ENCODE measurements at places on chromosomes 7 and 10. TPM values are rescaled to one million over a fixed set of nuclear protein-coding genes. Genes with fewer than 3 reads are reported as not detected.

OR2A1 gene
- 0.33 TPM for total RNA-seq

DNA sequence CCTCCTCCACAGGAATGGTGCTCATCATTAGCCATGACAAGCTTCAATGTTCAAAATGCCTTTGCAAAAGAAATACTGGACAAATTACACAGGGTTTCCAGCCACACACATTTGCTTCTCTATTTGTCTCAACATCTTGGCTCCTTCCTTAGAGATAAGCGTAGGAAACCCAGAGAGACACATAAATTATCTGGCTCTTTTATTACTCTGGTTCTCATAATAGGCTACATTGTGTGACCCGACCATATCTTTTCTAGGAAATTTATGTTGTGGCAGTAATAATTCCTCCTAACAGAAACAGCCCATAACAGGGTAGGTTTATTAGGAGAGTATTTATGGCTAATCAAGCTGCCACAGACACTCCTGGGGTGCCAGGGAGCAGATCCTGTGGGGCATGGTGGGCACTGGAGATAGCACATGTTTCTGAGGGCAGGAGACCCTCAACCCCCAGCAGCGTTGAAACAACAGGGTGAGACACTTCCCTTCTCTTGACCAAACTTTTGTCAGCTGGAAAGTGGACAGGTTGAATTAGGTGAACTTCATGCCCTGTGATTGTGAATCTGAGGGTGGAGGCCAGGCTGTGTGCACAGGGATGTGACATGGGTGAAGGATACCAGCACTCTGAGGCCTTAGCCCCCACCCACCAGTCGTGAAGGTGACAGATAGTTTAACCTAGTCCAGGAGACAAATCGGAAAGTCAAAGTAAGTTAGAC lies 295.9 kb upstream of the ZNF32 start:
- no peak for DNase-seq

DNA sequence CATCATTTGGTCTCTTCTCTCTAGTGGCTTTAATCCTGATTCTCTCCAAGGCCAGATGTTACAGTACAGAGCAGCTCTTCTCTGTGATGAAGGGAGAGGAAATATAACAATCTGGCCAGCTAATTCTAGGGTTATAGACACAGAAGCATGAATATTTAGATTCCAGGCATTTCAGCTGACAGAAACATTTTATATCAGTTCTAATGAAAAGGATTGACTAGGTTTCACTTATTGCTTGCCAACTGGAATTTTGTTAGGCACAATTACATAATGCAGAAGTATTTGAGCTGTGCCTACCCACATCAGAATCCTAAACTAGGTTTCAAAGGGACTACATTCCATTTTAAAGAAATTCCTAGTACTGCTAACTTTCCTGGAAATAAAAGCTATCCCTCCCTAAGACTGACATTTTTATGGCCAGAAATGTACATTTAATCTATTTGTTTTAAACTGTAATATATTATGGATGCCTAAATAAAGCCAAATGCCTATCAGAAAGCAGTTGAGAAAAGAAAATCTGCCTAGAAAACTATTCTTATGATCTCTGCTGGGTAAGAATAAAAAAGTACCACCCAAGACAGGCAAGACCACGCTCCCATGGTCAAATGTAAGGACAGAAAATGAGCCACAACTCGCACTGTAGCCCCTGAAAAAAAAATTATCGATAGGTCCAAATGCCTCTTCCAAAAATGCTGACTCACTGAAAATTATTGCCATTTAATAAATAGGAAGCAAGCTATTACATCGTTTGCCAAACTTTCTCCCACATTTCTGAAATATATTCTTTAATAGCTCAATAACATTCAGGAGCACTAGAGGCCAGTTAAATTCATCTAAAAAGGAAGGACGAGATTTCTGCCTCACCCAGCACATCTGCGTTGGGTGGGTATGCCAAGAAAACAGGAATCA lies 498.1 kb downstream of the KCNMA1 start:
- DNase-seq, result no peak

- no peak for DNase-seq
Measured at GRCh38 chr7:16991551-16991950, 109.8 kb upstream of the AGR3 start.

GSTO2 gene
- total RNA-seq, result 22.5 TPM

DNA sequence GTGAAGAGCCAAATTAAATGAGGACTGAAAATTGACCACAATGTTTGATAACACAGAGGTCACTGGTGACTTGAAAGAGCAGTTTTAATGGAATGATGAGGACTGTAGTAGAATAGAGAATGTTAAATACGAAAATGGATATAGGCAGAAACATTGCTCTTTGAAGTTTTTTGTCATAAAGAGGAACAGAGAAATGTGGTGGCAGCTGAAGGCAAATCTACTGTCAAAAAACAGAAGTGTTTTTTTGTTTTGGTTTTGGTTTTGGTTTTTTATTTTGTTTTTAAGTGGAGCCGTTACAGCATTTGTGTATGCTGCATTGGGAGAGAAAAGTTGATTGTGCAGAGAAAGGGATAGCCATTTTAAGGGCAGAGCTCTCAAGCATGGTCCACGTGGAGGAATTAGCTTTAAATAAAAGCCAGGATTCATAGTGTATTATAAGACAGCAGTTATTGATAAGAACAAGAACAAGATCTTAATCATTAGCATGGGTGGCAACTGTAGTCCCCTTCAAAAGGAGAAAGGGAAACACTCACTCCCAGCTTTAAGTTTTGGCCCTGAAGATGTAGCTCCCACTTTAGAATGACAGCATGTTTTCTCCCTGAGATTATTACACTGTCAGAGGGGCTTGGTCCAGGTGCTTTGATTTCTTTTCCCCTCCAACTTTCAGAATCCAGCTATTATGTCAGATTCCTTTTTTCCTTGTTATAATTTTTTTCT lies 156.7 kb upstream of the BET1 start:
- DNase-seq, result no peak

DNA sequence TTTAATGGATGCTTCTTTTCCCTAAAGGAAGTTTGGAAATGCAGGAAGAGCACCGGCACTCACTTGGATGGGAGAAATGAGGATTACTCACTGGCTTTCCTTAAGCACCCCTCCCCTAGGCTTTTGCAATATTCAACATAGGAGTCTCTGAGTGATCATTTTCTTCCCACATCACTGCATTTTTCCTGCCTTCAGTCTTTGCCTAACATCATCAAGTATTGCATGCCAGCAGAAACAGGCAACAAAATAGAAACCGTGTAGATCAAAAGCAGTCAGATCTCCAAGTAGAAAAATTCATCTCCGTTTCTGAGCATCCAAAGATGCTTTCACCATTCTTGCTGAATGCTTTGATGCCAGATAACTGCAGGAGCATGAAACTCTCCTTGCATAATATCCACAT lies 119.9 kb downstream of the ADCYAP1R1 start:
- no peak for DNase-seq

DNA sequence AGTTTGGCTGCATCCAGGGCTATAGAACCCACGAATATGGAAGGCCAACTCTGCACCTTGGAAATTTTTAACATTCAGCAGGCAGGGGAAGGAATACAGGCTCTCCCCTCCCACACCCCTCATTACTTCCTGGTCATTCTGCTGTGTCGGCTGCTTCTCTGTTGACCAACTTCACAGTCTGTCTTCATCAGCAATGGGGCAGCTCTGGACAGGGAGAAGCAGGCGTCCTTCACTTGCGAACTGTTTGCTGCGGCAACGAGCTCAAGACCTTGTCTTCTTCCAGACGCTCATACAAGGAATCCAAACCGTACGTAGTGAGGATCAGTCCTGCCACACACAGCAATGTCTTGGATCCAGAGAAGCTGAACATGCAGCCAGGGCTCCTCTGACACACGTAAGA lies 192.2 kb downstream of the DIP2C start:
- no peak for DNase-seq

CD36 gene
- total RNA-seq, result 240 TPM

DNA sequence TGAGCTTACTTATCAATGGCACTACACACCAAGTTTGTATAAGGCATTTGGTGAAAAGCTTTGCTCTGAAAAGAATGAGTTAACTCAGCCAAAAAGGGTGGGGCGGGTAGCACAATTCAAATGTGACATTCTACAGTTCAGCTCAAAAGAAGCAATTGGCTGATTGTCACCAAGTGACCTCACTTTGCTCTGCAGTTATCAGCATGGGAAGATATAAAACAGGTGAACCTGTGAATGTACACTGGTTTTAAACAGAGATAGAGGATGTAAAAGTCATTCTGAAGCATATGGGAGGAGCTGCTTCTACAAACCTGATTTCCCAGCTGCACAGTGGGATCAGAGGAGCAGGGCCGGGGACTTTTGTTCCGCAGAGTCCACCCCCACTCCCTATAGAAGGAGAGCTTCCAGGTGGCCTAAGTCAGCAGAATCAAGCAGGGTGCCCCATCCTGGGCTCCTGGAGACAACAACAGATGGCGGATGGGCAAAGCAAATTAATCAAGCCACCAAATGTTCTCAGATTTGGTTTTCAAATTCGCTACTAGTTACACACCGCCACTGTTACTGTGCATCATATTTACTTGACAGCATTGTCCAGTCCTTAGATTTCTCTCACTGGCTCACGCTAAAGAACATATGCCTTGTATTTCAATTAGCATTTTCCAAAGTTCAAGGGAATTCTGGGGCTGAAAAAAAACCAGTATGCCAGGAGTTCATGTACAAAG lies 27.5 kb upstream of the NPVF start:
- no peak for DNase-seq

- no peak for DNase-seq
Measured at GRCh38 chr10:1308962-1309616, 252.9 kb downstream of the WDR37 start.

DNA sequence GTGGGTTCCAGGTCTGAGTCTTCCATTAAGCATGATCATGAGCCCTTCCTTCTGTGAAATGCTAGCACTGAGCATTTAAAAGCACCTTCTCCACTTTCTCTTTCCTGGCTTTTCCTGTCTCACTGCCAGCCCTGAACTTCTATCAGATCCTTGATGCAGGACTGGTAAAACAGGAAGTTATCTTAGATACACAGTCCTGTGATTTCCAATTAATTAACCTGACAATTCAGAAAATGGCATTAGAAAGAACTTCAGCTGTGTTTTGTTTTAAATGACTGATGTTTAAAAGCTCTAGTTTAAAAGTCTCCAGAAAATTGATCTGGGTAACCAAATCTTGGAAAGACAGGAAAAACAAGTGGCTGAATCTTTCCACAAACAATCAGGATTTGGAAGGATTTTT lies 79.0 kb upstream of the MACROH2A2 start:
- DNase-seq, result no peak

GRCh38 chr7:116113310-116113709 lies 82.7 kb upstream of the TFEC start:
- DNase-seq, result no peak

GRCh38 chr7:66739477-66739876 lies 1.1 kb upstream of the RABGEF1 start:
- DNase-seq, result no peak

DNA sequence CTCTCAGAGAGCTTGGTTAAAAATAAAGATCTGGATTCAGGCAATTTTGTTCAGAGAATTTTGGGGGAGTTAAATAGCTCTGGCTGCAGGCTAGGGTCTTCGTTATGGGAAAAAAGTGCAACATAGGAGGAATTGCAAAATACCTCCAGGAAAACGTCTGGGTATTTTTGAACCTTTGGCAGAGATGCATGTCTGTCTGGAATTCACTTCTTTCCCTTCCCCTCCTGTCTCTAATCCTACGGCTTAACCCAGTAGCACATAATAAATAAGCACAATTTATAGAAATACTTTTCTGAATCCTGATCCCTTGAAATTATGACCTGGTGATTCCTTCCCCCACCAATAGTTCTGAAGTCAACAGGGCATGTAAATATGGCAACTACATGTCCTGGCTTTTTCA lies 19.3 kb upstream of the NUP205 start:
- DNase-seq, result no peak

CLRN3 gene
- total RNA-seq, result not detected

DNA sequence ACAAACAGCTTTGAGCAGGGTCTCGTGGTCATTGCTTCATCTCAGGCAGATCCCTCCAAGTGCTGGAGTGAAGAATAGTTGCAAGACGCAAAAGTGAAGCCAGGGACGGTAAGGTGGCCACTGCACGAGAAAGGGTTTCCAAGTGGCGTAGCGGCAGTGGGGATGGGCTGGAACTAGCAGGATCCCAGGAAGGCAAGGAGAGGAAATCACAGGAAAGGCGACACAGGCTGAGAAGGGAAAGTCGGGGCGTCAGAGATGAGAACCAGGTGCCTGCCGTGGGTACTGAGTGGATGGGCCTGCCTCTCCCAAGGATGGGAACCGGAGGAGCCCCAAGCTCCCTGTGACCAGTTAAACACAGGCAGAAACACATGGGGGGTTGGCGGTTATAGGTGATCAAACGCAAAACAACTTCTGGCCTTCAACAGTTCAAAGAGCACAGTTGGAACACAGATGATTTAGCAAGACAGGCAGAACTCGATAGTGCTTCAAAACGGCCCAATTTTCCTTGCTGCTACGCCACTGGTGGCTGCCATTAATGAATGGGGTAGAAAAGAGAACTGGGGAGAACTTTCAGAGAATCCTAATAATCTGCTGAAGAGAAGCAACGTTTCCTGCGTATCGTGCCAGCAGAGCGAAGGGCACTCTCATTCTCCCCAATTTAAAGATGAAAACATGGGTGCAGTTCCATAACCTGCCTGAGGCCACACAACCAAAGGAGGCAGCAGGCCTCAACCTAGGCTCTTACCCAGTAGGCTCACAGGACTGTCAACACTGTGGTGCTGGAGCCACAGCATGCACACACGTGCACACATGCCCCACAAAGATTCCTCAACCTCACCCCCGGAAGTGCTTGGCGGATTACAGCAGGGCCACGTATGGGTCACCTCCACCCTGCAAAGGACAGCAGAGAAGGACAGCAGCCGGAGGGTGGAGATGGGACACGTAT lies 61.9 kb downstream of the MAD1L1 start:
- no peak for DNase-seq

SEC31B gene
- total RNA-seq, result 18.1 TPM

DNA sequence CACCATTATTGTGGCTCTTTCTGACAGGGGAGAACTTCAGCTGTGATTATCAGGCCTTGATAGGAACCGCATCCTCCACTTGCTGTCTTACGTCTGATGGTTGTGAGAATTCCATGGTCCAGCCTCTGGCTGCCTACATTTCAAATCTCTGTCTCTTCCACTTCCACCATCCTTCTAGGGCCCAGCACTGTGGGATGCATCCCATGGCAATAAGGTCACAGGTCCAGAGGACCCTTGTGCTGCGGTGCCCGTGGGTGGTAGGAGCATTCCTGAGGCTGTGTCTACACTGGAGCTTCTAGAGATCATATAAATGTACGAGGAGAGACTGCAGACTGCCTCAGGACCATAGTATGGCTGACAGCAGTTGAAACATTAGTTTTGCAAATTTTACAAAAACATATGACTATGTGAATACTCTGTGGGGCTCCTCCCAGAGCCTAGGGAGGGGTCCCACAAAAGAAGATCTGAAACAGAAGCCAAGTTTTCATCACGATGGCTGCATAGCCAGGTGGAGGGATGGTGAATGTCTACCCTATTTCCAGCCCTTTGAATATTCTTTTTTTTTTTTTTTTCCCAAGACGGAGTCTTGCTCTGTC lies 11.8 kb downstream of the CALML3 start:
- DNase-seq, result no peak

TMEM236 gene
- 2.9 TPM for total RNA-seq

- DNase-seq, result no peak
Measured at GRCh38 chr10:12448340-12448728, 99.0 kb downstream of the CAMK1D start.

CALHM3 gene
- total RNA-seq, result not detected

Measured in breast epithelium (tissue), 4 donors.